T follicular helper cell (primary cell): ENCODE measurements at places on chromosomes 2 and 18.

GRCh38 chr2:8647462-8647857, 34.4 kb upstream of the ID2 start:
- no peak for DNase-seq

DNA sequence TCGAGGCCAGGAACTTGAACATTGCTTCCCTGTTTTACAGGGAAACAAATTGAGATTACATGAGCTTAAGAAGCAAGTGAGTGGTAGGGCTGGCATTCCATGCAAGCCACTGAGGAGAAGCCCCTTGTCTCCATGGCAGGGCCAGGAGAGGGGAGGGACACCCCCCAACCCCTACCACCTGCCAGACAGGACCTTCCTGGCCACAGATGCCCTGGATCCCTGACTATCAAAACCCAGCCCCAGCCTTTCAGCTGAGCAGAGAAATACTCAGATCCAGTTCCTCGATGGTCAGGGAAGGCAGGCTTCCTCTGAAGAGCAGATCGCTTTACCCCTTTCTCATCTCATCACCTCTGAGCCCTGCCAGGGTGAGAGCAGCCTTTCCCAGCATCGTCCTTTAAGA, 53.8 kb upstream of the ALPP start:
- no peak for DNase-seq

GRCh38 chr2:20972792-20973565, 70.9 kb downstream of the APOB start:
- no peak for DNase-seq

GRCh38 chr2:32289165-32289999, 11.7 kb downstream of the YIPF4 start:
- no peak for DNase-seq

DNA sequence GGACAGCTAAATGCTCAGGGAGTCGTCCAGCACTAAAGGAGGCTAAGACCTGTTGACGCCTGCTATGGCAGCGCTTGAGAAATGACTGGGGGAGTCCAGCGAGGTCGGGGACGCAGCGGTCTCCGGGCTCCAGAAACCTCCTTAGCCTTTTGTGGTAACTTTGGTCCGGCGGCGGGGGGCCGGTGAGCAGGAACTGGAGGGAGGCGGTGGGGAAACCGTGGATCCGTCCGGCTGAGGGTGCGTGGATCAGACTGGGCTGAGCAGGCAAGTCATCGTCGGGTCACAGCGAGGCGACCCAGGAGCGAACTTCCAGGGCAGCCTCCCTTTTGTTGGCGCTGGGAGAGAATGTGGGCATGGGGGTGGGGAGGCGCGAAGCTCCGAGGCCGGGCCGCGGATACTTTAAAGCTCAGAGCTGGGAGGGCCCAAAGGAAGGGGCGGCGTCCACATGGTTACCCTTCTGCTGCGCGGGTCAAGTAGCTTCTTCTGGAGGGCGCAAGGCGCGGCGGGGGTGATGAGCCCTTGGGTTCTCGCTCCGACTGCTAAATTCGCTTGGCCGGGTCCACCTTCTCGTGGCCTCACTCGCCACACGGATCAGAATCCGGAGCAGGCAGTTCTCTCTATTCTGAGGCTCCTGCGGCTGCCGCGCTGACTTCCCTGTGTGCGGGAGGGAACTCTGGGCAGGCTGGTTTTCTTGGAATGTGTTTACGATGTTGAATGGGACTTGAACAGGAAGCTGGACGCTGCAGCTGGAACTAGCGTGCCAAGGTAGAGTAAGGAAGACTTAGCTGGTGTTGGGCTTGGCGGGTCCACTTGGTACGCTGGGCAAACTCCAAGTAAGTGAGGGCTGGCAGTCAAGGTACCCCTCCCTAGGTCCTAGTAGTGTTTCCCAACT, 920 bp downstream of the GULP1 start:
- no peak for DNase-seq

DNA sequence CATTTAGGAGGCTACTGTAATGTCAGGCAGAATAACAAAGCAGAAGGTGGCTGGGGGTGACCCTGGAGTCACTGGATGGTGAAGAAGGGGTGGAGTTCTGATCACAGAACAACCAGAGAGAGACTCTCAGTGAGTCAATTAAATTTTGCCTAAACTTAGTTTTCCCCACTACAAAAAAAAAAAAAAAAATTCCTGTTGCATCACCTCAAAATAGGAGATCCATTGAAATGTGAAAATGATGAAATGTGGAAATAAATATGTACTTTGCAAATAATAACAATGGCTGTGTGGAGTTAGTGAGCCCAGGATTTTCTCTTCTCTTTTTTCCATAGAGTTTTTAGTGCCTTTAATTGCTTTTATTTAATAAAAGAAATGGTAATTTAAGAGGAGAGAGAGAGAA, 165.5 kb downstream of the GFPT1 start:
- DNase-seq, result no peak

DNA sequence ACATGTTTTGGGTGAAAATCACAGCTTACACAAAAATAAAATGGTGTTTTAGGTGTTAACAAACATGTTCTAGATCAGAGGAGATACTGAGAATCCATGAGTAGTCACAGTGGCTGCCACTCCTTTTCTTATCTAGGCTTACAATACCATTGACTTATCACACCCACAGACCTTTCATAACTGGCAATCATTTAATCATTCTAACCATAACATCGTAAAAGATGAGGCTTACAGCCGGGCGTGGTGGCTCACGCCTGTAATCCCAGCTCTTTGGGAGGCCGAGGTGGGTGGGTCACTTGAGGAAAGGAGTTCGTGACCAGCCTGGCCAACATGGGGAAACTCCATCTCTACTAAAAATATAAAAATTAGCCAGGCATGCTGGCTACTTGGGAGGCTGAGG, 18.8 kb upstream of the SERPINB5 start:
- no peak for DNase-seq

GRCh38 chr2:162006337-162006736, 67.7 kb downstream of the DPP4 start:
- DNase-seq, result no peak

DNA sequence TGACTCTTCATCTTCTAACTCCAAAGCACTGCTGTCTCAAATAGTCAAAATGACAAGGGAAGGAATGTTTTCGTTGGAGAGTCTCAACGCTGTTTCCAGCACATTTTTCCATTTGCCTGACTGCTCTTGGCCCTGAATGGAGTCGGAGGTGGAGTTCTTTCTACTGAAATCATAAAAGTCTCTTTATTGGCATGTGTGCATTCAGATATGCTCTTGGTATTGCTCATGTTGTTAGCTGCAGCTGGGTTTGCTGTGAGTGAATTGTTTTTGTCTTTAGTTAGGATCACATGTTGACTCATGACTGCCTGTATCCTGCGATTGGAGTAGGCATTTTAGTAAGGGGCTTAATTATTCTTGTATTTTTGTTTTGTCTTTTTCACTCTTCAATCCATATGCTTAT, 16.8 kb downstream of the TMEM17 start:
- DNase-seq, result no peak
